ENCODE measurements at places on chromosomes 12 and 14.

GRCh38 chr12:123126294-123127181 is 24.4 kb downstream of the PITPNM2 start:
- DNase-seq = no peak

DNA sequence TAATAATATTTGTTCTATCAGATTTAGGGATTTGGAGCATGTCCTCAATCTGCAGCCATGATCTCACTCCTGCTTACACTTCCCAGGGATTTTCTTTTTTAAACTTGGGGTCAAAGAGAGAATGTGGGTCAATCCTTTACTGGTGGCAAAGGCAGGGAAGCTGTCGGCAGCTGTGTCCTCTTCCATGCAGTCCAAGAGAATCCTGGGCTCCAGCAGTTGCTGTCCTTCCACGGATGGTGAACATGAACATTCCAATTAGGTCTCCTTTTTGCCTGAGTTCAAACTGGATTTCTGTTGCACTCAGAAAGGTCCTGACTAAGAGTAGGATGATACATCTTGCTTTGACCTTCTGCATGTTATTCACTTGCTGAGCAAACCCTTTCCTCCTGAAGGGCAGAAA is 73.9 kb downstream of the ARL6IP4 start:
- no peak for DNase-seq

DNA sequence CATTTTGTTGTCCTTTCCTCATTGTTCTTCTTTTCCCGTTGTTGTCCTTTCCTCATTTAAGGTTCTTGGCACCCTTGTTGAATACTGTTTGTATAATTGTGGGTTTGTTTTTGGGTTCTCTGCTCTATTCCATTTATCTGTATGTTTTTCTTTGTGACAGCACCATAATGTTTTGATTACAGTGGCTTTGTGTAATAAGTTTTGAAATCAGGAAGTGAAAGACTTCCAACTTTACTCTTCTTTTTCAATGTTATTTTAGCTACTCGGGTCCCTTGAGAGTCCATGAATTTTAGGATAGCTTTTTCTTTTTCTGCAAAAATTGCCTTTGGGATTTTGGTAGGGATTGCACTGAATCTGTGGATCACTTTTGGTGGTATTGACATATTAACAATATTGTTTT is 28.1 kb downstream of the ETNK1 start:
- no peak for DNase-seq

- DNase-seq = peak; percentile 95
These were observed 23.4 kb downstream of the SYNDIG1L start for GRCh38 chr14:74402401-74403251.

DNA sequence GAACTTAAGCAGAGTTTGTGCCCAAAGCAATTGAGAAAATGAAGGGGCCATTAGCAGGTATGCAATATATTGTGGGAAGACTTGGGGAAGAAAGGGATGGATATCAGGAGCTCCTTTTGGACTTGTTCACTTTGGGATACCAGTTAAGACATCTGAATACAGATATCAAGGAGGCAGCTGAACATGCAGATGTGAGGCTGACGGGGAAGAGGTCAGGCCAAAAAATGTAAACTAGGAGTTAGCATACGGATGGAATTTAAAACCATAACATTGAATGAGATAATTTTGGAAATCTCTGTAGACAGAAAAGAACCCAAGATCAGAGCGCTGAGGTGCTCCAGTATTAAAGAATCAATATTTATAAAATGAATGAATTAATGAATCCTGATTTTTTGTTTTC is 53.4 kb downstream of the OSBPL8 start:
- DNase-seq = no peak

GRCh38 chr12:11669348-11669747 is 19.9 kb downstream of the ETV6 start:
- no peak for DNase-seq

- DNase-seq = no peak
These were observed 34.0 kb downstream of the GRIN2B start for GRCh38 chr12:13947276-13947946.

DNA sequence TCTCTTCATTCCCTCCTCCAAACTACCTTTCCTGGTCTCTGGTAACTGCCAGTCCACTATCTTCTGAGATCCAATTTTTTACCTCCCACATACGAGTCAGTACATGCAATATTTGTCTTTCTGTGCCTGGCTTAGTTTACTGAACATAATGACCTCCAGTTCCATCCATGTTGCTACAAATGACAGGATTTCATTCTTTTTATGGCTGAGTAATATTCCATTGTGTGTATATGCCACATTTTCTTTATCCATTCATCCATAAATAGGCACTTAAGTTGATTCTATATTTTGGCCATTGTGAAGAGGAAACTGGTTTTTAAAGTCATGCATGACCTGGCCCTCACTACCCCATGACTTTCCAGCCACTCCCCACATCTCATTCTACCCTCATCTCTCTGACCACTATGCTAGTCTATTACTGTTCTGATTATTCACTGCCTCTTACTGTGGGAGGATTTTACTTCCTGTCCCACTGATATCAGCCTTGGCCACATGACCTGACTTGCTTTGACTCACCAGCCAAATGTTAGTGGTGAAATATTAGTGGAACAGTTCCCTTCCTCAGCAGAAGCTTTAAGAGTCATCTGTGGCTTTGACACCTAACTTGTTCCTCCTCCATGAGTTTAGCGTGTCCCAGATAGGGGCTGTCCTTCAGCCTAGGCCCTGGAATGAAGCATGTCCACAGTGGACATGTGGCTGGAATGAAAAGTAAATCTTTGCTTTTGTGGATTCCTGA is 52.2 kb downstream of the GOLGA5 start:
- DNase-seq = no peak

DNA sequence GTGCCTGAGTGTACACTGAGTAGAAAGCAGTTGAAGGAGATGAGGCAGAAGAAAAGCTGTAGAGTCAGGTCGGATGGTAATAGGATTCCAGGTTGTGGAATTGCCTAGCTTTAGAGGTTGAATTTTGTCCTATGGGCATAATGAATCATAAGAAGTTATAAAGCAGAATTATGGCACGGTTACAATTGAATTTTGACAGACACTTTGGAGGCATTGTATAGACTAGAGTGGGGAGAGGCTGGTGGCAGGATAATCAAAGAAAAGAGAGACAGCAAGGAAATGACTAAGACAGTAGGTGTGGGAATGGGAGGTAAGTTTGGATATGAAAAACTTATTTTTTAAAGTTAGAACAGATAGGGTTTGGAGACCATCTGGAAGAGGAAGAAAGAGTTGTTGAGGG is 102.6 kb downstream of the NTN4 start:
- no peak for DNase-seq

DNA sequence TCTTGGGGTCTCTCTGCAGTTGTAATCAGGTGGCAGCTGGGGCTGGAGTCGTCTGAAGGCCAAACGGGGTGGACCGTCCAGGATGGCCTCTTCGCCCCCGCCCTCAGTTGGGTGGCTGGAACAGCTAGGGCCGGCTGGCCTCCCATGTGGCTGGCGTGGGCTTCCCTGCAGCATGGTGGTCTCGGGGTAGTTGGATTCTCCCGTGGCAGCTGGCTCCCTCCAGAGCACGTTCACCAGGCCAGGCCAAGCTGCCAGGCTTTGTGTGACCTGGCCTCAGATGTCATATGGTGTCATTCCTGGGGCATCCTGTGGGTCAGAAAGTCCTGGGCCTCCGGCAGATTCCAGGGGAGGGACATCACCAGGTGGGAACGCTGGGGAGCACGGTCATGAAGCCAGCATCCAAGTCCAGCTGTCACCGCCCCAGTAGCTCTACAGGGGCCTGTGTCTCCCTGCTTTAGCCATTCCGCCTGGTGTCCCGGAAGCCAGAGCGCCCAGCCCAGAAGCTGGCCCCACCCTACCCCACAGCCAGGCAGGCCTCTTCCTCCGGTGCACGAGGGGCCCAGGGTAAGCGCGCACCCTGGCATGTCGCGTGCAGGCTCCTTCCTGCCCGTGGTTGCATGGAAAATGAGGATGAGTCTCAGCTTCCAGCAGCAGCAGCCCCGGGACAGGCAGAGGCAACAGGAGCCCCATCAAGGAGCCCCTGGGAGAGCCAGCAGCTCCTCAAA is 1.3 kb upstream of the NUDT14 start:
- DNase-seq = no peak

GRCh38 chr14:105061428-105062047 is 3.7 kb downstream of the GPR132 start:
- DNase-seq = no peak

DNA sequence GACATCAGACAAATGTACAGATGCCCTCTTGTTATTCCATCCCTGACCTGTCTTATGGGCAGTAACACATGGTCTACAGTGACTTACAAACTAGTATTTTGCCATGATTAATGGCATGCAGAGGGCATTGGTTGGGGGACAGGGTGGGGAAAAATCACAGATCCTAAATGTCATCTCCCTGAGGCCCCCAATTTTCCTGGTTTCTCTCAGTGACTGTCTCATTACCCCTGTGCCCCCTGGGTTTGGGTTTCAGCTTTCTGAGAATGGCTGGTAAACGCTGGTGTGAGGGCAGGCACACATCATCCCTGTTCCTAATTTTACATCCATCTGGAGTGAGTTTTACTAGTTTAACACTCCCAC is 10.1 kb downstream of the KRT76 start:
- no peak for DNase-seq

- DNase-seq = no peak
These were observed 237.0 kb upstream of the TBX3 start for GRCh38 chr12:114920771-114921554.

DNA sequence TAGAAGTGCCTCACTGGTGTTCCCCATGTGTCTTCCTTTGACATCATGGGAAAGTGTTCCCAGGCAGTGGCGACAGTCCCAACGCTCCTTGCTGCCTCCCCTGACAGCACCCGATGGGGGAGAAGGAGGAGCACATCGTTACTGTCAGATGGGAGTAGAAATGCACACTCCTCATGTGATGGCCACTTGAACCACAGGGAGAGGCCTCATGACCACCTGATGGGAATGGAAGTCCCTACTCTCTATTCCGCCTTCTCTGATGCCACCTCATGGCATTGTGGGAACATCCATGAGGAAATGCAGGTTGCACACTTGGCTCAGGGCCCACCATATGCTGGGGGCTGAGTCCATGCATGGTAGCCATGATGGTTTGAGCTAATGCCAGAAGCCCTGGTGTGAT is 14.3 kb upstream of the CORO1C start:
- DNase-seq = no peak

GRCh38 chr12:104375775-104376174 is 72.2 kb downstream of the EID3 start:
- no peak for DNase-seq

DNA sequence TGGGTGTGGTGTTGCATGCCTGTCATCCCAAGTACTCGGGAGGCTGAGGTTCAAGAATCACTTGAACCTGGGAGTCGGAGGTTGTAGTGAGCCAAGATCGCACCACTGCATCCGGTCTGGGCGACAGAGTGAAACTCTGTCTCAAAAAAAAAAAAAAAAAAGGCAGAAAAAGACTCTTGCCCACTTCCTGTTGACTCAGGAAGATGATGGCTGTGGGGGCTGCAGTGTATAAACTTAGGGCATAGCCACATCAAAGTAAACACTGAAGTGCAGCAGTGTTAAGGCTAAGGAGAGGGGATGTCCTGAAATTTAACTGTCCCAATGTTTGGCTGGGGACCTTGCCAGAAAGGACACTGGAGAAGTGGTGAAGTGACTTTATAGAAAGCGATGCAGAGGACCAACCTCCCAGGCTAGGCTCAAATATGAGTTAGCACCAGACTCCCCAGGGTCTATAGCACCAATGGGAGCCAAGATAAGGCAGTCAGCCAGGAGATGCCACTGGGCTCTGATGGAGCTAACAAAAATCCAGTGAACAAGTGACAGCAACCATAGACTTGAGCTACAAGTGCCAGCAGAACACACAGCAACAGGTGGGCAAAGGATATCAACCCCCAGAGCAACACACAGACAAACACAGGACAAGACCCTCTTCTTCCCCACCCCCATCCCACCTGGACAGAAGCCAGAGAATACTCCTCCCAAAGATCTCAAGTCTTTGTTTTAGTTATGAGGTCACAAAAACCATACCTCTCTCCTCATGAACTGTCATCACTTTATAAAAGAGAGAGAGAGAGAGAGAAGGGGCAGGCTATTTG is 28.0 kb downstream of the NELL2 start:
- DNase-seq = no peak

- no peak for DNase-seq
These were observed 5.0 kb upstream of the AQP2 start for GRCh38 chr12:49945394-49946080.

DNA sequence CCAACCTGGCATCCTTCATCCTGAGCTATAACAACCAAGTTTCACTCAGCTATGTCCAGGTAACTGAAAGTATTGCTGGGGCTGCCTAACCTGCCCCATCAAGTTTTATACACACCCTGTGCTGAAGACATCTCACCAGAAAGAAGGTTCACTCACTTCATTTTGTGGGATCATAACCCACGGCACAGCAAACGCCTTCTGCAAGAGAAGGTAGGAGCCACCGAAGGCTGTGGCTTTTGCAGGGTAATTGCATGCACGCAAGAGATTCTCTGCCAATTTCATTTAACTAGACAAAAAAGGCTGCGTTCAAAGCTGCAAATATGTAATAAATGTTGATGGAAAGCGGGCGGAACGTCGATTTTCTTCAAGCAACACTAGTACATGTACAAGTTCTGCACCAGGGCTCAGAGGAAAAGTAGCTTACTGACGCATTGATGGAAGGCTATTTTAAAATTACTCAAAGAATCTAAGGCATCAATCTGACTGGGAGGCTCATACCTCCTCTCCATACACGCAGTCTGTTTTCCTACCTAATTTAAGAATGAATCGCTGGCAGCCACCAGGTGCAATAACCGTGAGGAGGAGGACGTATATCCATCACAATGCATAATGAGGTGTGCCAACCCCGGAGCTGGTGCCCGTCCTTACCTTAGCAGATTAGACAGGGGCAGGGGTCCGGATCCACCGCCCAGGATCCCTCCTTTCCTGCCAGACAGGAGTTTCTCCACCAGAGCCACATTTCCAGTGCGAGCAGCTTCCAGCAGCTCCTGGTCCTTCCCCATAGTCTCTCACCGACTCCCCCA is 1.1 kb downstream of the ANKS1B start:
- DNase-seq = peak; percentile 71

GRCh38 chr12:69732088-69732487 is 6.6 kb upstream of the RAB3IP start:
- DNase-seq = no peak

GRCh38 chr14:49640540-49641417 is 5.7 kb upstream of the DNAAF2 start:
- DNase-seq = no peak

DNA sequence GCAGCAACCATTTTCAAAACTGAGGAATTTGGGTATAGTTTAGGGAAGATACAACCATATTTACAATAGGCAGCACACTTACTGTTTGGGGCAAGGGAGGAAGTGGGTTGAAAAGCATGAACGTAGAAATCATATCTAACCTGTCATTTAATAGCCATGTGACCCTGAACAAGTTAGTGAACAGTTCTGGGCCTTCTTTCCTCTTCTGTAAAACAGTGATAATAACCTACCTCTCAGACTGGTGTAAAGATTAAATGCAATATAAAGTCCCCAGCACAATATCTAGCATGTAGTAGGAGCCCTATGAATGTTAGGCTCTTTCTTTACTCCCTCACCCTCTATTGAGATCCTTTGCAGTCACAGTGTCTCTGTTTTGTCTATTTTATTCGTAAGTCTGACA is 33.5 kb downstream of the A2ML1 start:
- no peak for DNase-seq
